ENCODE measurements at places on chromosomes 11 and 22. TPM values are rescaled to one million over a fixed set of nuclear protein-coding genes. Genes with fewer than 3 reads are reported as not detected.

PVALB gene
- not detected for total RNA-seq

OR2AG1 gene
- not detected for total RNA-seq

AMPD3 gene
- 18.8 TPM for total RNA-seq

CNIH2 gene
- total RNA-seq, result 2.1 TPM

TYR gene
- not detected for total RNA-seq

ZW10 gene
- 14.6 TPM for total RNA-seq

SLC22A12 gene
- total RNA-seq, result not detected

SCO2 gene
- total RNA-seq, result 12.8 TPM

OR56A1 gene
- not detected for total RNA-seq

DNA sequence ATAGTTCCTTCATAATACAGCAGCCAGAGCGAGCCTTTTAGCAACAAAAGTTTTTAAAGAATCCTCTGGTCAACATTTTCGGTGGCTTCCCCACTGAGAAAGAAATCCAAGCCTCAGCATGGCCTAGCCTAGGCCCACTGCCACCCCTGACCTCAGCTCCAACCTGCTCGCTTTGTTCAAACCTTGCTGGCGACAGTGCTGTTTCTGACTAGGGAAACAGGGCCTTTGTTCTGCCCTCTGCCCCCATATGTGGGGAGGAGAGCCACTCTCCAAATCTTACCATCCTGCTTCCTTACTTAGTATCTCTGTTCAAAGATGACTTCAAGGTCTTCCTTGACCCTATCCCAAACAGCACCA, 95.8 kb downstream of the CCDC83 start:
- DNase-seq, result no peak

DNA sequence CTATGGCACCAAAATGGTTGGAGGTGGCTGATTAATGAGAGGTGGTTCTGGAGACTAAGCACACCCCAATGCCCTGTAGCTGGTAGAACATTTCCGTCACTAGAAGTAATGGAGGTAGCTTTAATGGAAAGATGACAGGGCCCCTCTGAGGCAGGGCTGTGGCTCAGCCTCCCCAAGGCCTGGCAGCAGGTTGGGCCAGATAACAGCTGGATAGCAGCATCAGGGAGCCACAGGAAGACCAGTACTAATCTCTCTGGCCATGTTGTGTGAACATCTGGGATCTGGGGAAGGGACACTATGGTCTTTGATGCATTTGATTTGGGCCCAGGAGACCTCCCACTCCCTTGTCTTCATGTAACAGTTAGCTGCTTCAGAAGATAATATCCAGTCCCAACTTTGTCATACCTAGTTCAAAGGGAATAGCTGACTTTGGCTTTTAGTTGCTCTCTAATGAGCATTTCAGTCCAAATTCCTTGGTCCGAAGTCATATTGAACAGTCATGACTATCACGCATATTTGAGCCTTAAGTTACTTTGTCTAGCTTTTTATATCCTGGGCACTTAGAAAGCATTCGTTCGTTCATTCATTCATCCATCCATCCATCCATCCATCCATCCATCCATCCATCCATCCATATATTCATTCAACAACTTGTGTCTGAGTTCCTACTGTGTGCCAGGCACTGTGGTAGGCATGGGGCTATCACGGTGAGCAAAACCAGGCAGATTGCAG, 53.0 kb upstream of the LMO2 start:
- no peak for DNase-seq

DNA sequence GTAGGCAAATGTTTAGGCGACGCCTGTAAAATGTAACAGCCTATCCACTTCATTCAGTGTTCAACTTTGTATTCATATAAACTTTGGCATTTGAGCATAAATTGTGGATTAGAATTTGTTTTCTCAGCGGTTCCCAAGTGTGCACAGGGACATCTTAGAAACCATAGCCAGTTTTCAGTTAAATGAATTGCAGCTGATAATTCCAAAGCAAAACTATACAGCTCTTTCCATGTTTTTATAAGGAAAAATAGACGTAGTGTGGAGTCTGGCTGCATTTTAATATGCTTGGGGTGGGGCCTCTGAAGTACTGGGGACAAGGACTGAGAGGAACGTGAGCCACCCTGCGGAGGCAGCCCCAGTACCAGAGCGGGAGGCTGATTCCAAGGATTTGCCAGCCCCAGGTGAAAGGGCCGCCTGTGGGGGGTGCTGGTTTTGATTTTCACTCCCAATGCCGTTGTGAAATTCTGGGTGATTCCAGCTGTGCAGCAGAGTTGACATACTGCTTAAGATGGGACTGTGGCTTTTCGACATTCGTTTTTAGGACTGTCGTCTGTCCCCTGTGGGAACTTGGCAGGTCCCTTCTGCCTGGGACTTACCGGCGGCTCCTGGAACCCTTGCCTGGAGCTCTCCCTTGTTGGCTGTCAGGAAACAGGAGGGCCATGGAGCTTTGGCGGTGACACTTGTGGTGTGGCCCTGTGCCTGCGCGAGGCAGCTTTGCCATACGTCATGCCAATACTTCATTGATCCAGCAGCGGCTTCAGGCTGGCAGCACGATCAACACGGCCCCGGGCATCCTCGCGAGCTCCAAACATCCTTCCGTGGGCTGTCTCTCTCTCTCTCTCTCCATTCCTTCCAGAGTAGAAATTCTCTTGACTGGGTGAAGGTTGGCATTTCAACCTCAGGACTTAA, 370.9 kb downstream of the TBC1D22A start:
- no peak for DNase-seq

DNA sequence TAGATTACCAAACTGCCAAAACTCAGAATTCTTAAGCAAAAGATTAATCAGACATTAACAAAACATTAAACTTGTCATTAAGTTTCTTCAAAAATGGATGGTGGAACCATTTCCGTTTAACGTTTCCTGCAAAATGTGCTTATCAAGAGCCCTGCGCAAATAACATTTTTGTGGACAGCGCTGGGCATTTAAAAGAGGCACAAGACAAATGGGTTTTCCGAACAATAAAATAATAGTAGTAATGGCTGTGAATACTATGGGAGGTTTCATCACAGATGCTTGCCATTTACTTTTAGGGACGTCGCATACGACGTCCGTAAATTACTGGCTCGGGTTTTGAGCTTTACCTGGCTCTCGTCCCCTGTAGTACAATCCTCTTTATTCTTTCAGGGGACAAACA, 1.1 kb downstream of the NPAT start:
- DNase-seq, result no peak

- DNase-seq, result no peak
These were observed 1.6 kb downstream of the SUN2 start for GRCh38 chr22:38753948-38754750.

DNA sequence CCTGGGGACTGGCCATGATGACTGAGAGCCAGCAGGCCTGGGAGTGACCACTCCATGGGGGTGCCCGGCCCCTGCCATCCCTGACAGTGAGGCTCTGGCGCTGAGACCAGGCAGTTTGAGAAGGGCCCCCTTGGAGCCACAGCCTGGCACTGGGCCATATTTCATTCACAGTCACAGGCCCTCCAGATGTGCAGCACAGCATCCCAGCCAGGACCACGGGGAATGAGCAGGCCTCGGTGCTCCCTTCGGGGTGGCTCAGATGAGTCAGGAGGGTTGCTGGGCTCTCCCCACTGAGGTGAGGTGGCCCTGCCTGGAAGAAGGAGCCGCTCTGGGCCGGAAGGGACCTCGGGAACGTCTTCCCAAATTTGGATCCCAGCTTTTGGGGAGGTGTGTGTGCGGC, 53.0 kb downstream of the GRAMD4 start:
- DNase-seq, result no peak

DNA sequence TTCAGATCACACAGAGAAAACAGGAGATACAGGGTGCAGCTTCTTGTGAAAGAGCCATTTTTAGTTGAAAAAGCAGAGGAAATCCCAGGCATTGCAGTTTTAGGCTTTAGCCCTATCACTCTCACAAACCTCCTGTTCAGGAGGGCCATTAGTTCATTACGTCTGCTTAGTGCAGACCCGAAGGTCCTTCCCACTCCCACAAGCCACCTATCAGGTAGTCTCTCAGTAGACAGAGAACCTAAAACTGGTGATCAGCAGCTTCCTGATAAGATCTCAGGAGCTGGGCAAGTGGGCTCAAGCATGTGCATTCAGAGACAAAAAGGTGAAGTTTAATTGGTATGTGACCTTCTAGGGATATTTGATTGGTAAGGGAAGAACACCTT, 4.3 kb downstream of the GLYAT start:
- no peak for DNase-seq

GRCh38 chr11:87137711-87138110, 100.0 kb downstream of the TMEM135 start:
- no peak for DNase-seq

GRCh38 chr11:64519541-64519940, 71.5 kb upstream of the SLC22A12 start:
- DNase-seq, result no peak

DNA sequence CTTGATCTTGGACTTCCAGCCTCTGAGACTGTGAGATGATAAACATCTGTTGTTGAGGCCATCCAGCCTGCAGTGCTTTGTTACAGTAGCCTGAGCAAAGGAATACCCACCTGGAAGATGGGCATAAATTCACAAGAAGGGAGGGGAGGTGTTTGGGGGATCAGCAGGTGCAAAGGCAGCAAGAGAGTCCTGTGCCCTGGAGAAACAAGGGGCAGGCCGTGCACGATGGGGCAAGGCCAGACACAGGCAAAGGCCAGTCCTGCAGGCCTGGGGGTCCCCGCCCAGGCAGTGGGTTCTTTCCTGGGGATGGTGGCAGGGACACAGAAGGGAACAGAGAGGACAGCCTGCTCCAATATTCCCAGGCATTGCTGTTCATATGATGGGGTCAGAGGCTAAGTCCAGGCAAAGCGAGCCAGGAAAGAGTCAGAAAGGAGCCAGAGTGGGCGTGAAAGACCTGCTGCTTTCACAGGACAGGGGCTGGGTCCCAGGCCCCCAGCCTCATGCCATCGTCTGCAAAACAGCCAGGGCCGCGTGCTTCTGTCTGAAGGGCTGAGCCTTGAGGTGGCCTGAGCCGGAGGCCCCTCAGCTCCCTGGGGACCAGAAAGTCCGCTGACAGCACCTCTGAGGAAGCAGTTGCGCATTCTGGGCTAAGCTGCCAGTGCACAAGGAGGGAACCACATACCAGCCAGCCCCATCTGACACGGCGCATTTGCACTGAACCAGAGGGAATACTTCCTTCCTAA, 48.8 kb downstream of the MYEOV start:
- DNase-seq, result no peak

DNA sequence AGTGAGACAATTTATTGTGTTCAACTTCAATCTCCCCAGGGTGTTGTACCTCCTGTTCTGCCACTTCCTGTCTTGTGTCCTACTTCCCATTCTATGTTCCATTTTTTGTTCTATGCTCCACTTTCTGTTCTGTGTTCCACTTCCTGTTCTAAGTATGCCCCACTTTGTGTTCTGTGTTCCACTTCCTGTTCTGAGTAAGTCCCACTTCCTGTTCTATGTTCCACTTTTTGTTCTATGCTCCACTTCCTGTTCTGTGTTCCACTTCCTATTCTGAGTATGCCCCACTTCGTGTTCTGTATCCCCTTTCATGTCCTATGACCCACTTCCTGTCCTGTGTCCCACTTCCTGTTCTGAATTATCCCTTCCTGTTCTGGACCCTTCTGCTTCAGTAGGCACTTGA, 732.7 kb downstream of the TBC1D22A start:
- no peak for DNase-seq

- DNase-seq, result no peak
These were observed 177.5 kb downstream of the MYO18B start for GRCh38 chr22:25919452-25919851.

- no peak for DNase-seq
These were observed 660.6 kb downstream of the ETS1 start for GRCh38 chr11:127926721-127927120.

- no peak for DNase-seq
These were observed 956.4 kb downstream of the BRD1 start for GRCh38 chr22:48871176-48871840.

GRCh38 chr11:131684111-131685060, 314.0 kb downstream of the NTM start:
- DNase-seq, result no peak

GRCh38 chr11:95324826-95325225, 93.8 kb upstream of the SESN3 start:
- DNase-seq, result no peak

DNA sequence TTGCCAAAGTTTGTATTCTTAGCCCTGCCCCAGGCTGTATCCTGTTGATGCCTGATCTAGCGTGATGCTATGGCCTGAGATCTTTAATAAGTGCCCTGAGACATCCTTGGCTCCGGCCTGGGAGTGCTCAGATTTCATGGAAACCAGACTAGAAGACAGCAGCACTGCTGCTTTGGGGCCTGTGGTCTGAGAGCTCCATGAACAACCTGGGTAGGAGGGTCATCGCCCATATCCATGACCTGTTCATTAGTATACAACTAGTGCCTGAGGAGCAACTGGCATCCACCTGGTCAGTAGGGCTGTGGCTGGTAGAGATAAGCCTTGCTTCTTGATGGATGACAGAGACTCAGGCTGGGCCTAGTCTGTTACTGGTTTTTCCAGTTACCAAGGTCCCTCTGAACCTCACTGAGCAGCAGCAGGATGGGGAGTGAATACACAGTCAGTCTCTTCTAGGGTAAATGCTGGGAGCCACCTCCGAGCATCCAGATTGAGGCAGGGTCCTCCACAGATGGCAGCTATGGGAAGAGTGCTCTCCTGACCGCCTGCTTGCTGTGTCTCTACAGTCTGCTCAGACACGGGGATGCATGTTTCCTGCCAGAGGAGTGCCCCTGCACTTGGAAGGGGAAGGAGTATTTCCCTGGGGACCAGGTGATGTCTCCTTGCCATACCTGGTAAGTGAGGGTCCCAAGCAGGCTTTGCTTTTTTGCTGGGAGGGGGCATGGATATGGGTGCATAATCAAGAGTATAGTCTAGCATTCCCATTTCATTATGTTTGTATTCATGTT, 39.0 kb downstream of the OTOG start:
- DNase-seq, result no peak

DNA sequence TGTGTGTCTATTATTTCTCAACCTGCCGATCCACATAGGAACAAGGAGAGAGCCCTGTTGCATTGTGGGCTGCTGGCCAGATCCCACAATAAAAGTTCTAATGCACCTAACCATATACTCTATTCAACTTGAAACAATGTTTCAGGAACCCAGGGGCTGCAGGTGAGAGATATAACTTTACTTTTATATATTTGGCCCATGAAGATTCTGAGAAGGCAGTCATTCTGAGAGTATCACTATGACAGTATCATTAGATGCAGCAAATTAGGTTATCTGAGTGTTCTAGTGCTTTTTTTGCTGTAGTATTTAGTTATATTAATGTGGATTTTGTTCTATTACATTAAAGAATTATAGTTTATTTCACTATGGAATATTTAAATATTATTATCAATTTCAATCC, 655.1 kb upstream of the ARHGAP42 start:
- DNase-seq, result no peak

- no peak for DNase-seq
These were observed 6.0 kb upstream of the CLCF1 start for GRCh38 chr11:67379061-67380058.

- no peak for DNase-seq
These were observed 385 bp downstream of the TST start for GRCh38 chr22:37018815-37019308.

All from activated naive CD8-positive, alpha-beta T cell treated with anti-CD3 and anti-CD28 coated beads, Interleukin-2, amount 10 ng/mL, durations not matched to agents 7 days and 5 days (primary cell).